Fibroblast of pulmonary artery (primary cell): ENCODE measurements at places on chromosomes 3 and 15.
A peak's percentile ranks its signal among the peaks of the same experiment; 100 is the strongest.

GRCh38 chr3:24678021-24678420 is 183.4 kb upstream of the THRB start:
- no peak for DNase-seq

DNA sequence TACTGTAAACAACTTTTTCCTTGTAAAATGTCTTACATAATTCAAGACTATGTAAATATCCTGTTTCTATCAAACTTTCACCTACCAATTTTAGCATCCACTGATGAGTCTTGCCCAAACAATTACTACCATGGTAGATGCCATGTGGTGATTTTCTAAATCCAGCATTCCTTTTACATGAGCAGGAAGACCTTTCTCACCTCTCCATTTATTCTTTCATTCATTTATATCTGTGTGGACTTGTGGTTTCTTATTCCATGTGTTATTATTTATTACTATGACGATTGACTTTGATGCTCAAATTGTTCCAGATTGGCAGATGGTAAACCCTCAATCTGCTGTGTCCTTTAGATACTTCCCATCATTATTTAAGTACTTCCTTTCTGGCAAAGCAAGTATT is 62.4 kb downstream of the IFT57 start:
- DNase-seq = peak; percentile 41

- DNase-seq = peak; percentile 49
Observed at GRCh38 chr3:128624526-128625138, 26.0 kb downstream of the RPN1 start.

DNA sequence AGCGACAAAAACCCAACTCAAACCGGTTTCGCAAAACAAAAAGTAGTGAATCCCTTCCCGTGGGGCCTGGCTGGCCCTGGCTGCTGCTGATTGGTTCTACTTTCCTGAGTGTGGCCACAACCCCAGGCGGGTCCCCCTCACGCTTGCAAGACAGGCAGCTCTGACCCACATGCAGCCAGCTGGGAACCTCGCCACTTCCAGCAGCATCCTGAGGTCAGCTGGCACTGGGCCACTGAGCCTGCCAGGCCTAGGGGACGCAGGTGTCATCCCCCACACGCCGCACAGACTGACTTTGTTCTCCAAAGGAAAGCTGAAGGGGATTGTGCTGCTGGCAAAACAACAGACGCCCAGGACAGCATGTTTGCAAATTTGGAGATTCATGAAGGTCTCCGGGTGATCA is 111.1 kb downstream of the TPRA1 start:
- DNase-seq = no peak

- DNase-seq = no peak
Observed at GRCh38 chr3:100154171-100154570, 39.9 kb upstream of the FILIP1L start.

DNA sequence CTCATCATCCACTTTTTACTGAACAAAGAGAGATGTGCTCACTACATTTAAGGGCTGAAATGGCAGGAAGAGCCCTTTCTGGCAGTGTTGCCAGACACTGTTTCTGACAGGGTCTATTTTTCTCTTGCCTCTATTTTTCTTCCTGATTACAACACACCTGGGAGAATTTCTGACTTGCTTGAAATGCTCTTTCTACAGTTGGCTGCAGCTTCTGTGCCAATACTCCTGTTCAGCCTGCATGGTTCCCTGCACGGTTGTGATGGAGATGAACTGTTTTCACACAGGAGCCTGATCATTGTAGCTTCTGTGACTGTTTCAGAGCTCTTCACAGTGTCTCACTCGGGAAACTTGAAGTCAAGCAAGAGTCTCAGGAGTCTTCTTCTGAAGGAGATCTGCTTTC is 83.0 kb upstream of the DLG1 start:
- no peak for DNase-seq

DNA sequence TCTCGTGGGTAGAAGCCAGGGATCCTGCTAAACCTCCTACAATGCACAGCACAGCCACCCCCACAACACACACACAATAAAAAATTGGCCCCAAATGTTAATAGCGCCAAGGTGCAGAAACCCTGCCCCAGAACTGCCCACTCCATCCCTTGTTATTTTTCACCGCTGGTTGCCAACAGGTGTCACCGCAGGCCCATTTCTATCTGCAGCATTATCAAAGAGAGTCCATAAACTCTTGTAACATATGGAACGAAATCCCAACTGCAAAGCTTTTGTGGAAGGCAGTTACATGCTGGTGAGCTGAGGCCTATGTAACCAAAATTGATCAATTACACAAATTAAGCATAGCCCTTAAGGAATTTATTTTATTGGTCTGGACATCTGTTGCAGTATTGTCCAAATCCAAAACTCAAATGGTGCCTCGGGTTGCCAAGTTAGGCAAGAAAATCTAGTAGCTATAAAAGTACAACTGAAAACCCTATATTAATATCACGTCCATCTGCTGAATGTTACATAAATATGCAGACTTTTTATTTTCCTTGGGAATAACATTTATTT is 66.2 kb downstream of the SAMMSON start:
- no peak for DNase-seq
